Stimulated activated CD8-positive, alpha-beta memory T cell treated with anti-CD3 and anti-CD28 coated beads, Interleukin-4, amount 100 ng/mL, for 4 hours (primary cell): ENCODE measurements at places on chromosomes 13 and 19.

DNA sequence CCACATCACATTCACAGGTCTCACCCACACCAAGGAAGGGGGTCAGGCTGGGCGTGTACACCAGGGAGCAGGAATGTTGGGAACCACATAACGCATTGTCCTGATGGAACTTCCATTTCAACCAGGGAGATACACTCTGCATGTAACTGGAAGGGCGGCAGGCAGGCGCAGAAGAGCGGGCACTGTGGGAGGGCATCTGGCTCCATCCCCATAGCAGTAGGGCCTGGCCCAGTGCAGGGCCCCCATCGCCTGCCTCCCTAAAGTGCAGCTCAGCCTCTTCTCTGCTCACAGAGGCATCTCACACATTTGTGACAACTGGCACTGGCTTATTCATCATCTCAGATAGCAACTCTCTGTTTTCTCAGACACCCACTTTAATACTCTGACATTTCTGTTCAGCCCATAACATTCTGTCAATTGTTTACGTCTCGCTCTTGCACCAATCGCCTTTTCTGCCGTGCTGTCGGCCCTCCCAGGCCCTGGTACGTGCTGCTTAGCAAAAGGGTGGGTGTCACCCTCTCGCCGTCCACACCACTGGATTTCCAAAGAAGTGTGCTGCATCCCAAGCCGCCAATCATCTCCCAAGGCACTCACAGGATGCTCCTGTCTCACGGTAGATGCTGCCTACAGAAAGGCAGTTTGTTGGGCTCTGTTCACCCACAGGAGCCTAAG lies 353.3 kb upstream of the ZNF507 start:
- DNase-seq: no peak

- DNase-seq: no peak
Observed at GRCh38 chr13:59247171-59247570, 916.6 kb downstream of the DIAPH3 start.

DNA sequence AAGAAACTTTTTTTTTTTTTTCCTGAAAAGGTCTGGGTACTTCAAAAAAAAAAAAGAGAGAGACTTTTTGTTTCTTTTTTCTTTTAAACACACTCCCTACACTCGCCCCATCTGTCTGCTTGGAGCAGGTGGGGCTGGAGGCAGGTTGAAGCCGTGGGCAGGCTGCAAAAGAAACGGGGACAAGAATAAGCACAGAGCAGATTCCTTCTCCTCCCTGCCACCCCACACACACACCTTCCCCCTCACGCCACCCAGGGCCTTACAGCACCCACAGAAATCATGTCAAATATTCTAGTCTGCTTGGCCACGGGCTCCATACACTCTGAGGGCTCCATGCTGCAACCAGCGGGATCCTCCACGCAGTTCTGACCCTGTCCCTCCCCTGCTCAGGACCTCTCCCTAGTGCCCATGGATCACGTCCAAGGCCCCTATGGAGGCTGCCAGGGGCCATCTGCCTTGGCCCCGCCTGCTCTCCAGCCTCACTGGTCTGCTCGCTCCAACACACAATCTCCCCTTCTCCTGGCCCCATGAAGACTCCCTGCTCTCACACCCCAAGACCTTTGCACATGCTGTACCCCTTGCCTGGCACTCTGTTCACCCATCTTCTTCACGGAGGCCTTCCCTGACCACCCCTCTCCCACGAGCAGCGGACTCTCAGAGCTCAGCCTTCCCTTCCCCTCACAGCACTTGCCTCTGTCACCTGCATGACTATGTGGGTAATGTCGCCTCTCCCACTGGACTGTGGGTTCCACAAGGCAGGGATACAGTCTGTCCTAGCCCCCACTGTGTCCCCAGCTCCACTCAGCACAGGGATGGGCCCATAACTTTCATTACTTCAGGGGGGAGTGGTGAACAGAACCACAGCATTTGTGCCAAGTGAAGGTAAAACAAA lies 11.4 kb downstream of the AKT2 start:
- DNase-seq: no peak

DNA sequence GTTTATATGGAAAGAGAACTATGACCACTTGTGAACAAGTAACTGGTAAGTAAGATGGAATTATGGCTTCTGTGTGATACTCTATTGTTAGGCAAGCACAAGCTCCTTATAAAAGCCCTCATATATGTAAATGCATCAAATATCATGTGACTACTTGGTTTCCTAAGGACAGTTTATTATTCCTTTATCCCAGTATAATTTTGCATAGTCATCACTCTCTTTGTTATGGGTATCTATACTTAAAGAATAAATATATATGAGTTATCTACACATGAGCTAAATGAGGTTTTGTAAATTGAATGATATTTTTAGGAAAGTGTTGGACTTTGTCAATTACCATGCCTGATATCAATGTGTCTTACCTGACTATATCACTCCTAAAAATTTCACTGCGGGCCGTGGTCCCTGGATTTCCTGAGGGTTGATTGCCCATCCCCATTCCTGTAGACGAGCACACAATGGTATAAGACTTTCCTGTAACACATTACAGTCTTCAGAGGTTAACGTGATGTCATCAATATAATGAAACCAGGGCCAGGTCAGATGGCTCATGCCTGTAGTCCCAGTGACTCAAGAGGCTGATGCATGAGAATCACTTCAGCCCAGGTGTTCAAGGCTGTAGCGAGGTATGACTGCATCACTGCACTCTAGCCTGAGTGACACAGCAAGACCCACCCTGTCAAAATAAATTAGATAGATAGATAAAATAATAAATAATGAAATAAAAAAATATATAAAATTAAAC lies 20.7 kb downstream of the ZNF844 start:
- DNase-seq: no peak

DNA sequence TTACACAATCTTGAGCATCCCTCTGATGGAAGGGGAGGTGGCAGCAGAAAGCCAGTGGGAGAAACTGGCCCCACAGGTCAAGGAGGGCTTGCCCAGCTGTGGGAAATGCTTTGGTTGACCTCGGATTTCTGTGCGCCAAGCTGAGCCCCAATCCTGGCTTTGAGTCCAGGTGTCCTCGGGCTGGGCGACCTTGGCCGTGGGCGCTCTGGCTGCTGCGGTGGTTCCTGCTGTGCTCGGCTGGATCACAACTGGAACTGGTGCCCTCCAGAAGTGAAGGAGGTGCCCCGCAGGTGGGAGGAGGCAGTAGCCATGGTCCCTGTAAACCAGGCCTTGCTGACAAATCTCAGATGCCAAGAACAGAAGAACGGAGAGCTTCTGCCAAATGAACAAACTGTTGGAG lies 56.4 kb downstream of the ZNF676 start:
- no peak for DNase-seq

DNA sequence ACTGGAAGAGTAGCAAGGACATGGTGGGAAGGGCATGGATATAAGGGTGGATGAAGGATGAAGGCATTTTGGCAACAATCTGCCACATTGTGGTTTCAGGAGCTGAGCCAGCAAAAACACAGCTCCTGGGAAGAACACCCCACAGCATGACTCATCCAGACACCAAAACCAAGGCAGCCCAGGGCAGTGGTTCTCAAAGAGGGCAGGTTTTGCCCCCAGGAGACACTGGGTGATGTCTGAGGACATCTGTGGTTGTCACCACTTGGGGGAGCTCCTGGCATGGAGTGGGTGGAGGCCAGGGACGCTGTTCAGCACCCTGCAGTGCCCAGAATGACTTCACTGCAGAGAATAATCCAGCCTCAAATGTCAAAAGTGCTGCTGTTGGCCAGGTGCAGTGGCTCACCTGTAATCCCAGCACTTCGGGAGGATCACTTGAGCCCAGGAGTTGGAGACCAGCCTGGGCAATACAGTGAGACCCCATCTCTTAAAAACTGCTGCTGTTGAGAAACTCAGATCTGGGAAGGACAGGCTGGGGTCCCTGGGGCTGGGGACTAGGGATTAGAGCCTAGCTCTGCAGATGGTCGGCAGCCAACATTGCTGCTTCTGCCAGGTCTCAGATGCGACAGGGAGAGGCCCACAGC lies 16.1 kb downstream of the ZFR2 start:
- no peak for DNase-seq

DNA sequence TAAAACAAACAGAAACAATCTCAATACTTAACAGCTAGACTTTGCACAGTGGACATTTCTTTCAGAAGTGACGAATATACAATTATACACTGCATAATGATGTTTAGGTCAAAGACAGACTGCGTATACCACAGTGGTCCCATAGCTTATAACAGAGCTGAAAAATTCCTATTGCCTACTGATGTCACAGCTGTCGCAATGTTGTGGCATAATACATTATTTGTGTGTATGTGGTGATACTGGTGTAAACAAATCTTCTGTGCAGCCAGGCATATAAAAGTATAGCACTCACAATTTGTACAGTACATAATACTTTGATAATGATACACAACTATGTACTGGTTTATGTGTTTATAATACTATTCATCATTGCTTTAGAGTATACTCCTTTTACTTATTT lies 116.7 kb downstream of the TNFRSF19 start:
- no peak for DNase-seq

GRCh38 chr13:102291587-102292218 lies 110.1 kb downstream of the FGF14 start:
- no peak for DNase-seq

DNA sequence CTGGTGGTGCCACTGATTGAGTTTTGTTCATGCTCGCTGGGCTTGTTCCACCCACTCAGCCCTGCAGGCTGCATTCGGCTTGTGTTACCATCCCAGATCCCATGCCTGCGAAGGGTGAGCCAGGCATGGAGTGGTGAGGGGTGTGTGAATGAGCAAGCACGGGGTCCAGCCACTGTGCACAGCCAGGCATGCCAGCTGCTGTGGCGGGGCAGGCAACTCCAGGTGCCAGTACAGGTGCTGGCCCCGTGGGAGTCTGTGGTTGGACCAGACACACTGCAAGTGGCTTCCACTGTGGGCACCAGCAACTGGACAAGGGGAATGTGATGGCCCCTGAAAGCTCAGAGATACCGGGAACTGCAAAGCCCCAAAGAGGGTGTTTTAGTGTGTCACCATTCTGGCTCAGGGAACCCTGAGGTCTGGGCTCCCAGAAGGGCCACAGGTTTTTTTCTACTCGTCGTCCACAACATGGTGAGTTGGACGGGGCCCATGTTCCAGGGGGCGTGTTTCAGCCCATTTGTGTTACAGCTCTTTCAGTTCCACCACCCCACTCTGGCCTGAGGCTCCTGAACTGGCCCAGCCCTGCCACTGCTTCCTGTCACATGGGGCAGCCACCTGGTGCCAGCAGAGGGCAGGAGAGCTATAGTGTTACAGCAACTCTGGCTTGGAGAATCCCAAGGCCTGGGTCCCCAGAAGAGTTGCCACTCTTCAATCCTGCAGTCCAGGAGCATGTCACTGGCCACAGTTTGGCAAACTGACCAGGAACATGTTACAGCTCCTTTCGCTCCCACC lies 217.0 kb upstream of the OBI1 start:
- DNase-seq: no peak

- no peak for DNase-seq
Observed at GRCh38 chr19:5293612-5294378, 46.8 kb downstream of the PTPRS start.

DNA sequence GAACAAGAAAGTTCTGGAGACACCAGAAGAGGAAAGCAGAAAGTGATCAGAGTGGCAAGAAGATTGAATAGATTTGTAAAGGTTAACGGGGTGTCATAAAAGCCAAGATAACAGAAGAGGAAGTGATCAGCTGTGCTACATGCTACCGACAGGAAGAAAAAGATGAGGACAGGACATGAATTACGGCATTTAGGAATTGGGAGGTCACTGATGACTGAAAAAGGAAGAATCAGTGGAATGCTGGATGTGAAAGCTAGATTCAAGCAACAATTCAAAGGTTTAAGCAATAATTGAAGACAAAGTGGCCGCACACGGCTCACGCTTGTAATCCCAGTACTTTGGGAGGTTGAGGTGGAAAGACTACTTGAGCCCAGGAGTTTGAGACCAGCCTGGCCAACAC lies 15.1 kb downstream of the ZNF160 start:
- no peak for DNase-seq

DNA sequence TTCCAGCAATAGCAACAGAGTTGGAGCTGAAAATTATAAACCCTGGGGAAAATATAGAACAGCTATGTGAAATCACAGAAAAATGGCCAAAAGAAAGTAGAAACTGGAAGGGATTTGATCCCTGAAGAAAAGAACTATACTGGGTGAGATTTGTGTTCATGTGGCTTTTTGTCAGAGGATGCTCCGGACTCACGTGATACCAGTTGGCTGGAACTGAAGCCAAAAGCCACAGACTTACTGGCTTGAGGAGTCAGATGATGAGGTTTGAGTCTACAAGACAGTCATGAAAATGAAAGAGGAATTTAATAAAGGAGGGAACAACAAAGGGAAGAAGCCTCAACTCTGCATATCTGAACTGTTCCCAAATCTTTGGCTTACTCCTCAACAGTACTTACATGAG lies 427.1 kb downstream of the GPC5 start:
- no peak for DNase-seq

- no peak for DNase-seq
Observed at GRCh38 chr13:39676315-39676876, 20.9 kb downstream of the COG6 start.

- no peak for DNase-seq
Observed at GRCh38 chr19:11244846-11245589, 5.6 kb downstream of the ANGPTL8 start.

DNA sequence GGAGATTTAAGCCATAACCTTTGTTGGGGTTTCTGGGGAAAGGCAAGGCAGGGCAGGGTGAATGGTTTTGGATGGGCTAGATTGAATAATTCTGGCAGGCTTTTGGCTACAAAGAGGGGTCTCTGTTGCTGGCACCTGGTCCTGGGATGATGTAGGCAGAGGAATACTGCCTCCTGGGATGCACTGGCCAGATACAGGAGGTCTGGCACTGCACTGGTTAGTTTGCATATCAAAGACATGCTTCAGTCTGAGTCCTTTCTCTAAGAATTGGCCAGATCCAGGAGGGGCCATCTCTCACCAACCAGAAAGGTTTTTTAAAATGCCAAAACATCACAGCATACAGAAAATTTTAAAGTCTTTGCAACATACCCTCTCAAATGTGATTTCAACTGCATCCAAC lies 8.0 kb upstream of the MEDAG start:
- no peak for DNase-seq

GRCh38 chr13:50073340-50073739 lies 58.1 kb downstream of the KCNRG start:
- no peak for DNase-seq

- no peak for DNase-seq
Observed at GRCh38 chr19:42114412-42114811, 17.8 kb downstream of the POU2F2 start.

- no peak for DNase-seq
Observed at GRCh38 chr13:87779426-87779825, 108.3 kb downstream of the SLITRK5 start.

DNA sequence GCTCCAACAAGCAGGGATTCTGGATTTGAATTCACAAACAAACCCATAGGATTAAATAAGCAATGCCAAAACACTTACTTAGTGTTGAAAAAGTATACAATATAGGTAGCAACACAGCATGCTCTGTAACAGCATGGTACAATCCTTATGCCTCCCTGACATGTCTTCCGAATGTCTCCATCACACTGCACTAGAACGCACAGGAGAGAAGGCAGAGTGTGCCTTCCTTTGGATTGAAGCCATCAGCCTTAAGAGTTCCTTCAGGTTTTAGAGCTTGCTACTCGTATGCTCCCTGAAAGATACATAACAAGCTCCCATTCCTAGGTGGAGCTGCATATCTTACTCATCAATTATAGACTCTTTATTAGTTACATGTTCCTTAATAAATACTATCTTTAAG lies 1573.9 kb upstream of the PRR20A start:
- DNase-seq: no peak
